ENCODE measurements at places on chromosomes 4 and X.

GRCh38 chr4:38923746-38924145, 56.1 kb downstream of the FAM114A1 start:
- H3K4me1 ChIP-seq: no peaks in the 10 kb centered on the region
- no peaks in the 10 kb centered on the region for H3K27me3 ChIP-seq
- peaks cover 90% of the 10 kb centered on the region for H3K36me3 ChIP-seq
- H3K4me3 ChIP-seq: no peak overlapping the region

DNA sequence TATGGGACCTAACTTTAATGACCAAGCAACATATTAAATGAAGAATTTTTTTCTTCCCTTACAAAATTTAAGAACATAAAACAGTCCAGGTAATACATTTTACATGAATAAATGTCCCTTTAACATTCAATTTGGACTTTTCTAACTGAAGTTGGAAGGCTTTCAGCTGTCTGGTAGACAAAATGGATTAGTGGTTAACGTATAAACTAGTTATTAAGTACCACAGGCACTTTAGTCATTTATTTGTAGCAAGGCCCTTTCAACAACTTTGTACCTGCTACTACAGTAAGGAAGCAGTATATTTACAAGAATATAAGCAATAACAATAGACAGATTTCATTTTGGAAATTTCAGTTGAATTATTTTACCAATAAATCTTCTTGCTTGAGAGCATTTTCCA, 152.5 kb upstream of the TENT5D start:
- no peak for DNase-seq
- H3K27me3 ChIP-seq: no peaks in the 10 kb centered on the region
- no peak overlapping the region for H3K27ac ChIP-seq
- H3K4me3 ChIP-seq: no peak overlapping the region
- H3K4me1 ChIP-seq: no peaks in the 10 kb centered on the region
- no peaks in the 10 kb centered on the region for H3K36me3 ChIP-seq

DNA sequence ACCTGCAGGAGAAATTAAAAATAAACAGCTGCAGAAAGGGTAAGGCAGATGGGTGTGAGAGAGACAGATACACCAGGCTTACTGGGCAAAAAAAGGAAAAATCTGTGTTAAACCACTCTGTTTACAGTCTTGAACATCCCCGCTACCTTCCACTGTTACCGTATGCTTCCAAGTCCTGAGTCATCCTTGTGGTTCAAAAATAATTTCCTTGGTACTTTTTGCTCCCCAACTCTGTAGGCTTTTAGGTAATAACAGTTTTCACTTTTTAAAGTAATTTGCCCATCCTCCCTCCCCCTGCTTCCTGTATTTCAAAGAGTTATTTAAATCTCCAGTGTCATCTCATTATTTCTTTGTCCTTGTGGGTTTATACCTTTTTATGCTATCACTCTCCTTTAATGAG, 210.1 kb upstream of the FAT4 start:
- DNase-seq: no peak
- H3K27ac ChIP-seq: no peak overlapping the region
- no peaks in the 10 kb centered on the region for H3K4me1 ChIP-seq
- H3K27me3 ChIP-seq: no peaks in the 10 kb centered on the region
- no peak overlapping the region for H3K4me3 ChIP-seq

DNA sequence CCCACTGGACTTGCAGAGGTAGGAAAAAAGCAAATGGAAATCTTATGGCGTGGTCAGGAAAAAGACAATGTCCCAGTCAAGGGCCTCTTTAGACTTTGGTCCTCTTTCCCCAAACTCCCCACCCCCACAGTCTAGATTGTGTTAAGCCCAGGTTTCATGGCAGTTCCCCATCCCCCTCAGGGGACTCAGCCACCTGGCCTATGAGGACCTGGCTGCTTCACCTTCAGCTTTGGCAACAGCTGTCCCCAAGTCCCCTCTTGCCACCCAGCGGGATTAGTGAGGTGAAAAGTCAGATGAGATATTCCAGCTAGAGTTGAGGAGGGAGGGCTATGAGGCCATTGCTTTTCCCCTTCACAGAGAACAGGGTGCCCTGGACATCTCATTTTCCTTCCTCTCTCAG, 457 bp downstream of the RIPPLY1 start:
- H3K27me3 ChIP-seq: no peaks in the 10 kb centered on the region
- H3K4me1 ChIP-seq: no peaks in the 10 kb centered on the region
- no peak overlapping the region for H3K4me3 ChIP-seq
- H3K36me3 ChIP-seq: no peaks in the 10 kb centered on the region

DNA sequence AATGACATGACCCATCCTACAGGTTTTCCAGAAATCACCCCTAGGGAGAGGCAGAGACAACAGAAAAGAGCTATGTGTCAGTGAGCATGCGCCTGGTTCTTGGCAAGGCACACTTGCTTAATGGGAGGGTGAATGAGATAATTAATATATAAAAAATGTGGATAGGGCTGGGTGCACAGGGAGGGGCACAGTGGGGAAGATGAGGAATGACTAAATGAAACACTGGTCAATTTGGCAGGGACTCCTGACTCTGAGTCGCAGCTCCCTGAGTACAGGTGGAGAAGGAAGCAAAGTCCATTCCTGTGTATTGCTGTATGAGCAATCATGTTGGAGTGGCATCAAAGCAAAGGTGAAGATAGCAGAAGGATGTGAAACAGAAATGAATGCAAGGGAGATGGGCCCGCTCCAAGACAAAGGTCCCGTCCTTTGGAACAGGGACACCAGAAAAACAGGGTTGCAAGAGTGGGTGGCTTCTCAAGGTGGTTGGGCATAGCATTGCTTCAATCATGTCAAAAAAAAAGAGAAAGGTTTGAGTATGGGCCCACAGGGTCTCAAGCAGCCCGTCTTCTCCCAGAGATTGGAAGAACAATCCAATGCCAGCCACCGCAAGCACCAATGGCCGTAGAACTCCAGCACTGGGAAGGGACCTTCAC, 278.4 kb upstream of the AGTR2 start:
- no peaks in the 10 kb centered on the region for H3K36me3 ChIP-seq
- H3K27ac ChIP-seq: peak overlapping the region; percentile 52
- no peaks in the 10 kb centered on the region for H3K27me3 ChIP-seq
- DNase-seq: no peak
- H3K4me3 ChIP-seq: peak overlapping the region; percentile 41

DNA sequence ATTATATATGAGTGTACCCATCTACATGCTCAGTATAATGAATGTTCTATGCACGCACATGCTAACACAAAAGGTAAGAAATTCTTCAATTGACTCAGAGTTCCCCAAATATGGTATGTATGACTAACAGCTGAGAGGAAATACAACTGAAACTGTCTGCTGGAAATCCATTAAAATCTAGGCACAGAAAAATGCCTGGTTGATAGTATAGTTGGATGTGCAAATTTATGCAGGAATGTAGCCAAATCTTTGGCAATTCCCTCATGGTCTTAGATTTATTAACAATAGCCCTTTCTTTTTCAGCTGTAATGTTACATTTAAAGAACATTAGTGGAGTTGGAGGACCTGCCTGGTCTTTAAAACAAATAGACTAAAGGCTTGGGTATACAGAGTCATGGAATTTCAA, 5.5 kb downstream of the CAMK2D start:
- no peak for DNase-seq
- H3K27me3 ChIP-seq: no peaks in the 10 kb centered on the region
- H3K4me3 ChIP-seq: no peak overlapping the region

DNA sequence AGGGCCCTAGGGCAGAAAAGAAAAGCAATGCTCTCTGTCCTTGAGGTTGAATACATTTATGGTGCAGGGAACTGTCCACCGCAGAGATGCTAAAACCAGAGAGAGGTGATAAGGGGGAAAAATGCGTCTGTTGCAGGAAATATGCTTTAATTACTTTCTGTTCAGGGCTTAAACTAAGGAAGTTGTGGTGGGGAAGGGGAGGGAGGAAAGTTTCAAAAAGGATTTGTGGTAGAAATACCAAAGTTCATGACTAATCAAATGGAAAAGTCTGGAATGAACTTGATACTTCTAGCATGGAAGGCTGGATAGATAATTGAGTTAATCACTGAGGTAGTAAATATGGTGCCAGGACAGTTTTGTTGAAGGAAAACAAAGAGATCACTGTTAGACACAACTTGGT, 99.0 kb downstream of the ASB9 start:
- H3K4me3 ChIP-seq: no peak overlapping the region
- H3K36me3 ChIP-seq: no peaks in the 10 kb centered on the region
- no peaks in the 10 kb centered on the region for H3K27me3 ChIP-seq
- H3K4me1 ChIP-seq: no peaks in the 10 kb centered on the region
- H3K27ac ChIP-seq: no peak overlapping the region
- no peak for DNase-seq

DNA sequence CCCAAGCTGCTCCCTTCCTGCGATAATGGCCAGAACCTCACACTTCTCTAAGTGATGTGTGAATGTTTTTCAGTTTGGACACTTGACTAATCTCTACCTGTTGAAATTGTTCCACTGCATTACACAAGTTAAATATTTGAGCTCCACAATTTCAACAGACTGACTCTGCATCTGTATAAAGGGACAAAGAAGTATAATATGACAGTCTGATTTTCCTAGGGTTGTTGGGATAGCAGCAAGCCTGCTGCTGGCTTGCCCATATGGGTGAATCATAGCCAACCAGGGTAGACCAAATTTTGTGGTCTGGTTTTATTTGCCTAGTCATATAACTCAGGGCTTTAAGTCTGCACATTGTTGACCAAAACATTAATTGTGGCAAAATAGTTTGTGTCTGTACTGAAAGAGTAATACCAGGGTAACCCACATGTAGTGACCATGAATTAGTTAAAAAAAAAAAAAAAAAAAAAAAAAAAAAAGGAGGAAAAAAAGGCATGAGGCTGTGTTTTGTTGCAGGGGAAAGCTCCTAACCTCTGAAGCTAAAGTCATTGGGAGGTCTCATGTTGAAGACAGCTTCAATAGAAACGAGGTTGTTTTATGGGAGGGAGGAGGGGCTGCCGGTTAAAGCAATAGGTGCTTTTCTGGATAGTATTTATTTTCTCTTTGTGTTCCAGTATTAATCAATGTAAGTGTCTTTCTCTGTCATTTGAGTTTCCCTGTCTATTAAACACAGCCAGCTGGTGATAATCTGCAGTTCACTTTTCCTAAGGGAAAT, 534.2 kb downstream of the RAB28 start:
- no peak for DNase-seq
- no peaks in the 10 kb centered on the region for H3K27me3 ChIP-seq
- H3K36me3 ChIP-seq: no peaks in the 10 kb centered on the region

GRCh38 chr4:3656416-3657356, 109.5 kb upstream of the ADRA2C start:
- DNase-seq: no peak
- H3K4me1 ChIP-seq: peaks cover 22% of the 10 kb centered on the region
- H3K36me3 ChIP-seq: no peaks in the 10 kb centered on the region
- H3K27me3 ChIP-seq: no peaks in the 10 kb centered on the region
- H3K27ac ChIP-seq: peak overlapping the region; percentile 66
- H3K4me3 ChIP-seq: no peak overlapping the region

- no peak for DNase-seq
- no peaks in the 10 kb centered on the region for H3K36me3 ChIP-seq
- H3K27ac ChIP-seq: no peak overlapping the region
- no peaks in the 10 kb centered on the region for H3K4me1 ChIP-seq
Observed at GRCh38 chrX:32483534-32484136, 727.7 kb downstream of the DMD start.

- no peaks in the 10 kb centered on the region for H3K4me1 ChIP-seq
- peaks cover 17% of the 10 kb centered on the region for H3K36me3 ChIP-seq
- no peak for DNase-seq
- H3K4me3 ChIP-seq: no peak overlapping the region
Observed at GRCh38 chr4:55955710-55956109, 7.0 kb downstream of the CEP135 start.

- H3K4me1 ChIP-seq: no peaks in the 10 kb centered on the region
- no peak overlapping the region for H3K27ac ChIP-seq
- no peak for DNase-seq
- no peak overlapping the region for H3K4me3 ChIP-seq
- H3K27me3 ChIP-seq: no peaks in the 10 kb centered on the region
Observed at GRCh38 chr4:100746141-100746739, 228.4 kb upstream of the EMCN start.

GRCh38 chr4:146450524-146450923, 71.2 kb downstream of the SLC10A7 start:
- H3K4me3 ChIP-seq: no peak overlapping the region
- H3K27me3 ChIP-seq: no peaks in the 10 kb centered on the region
- H3K27ac ChIP-seq: no peak overlapping the region

DNA sequence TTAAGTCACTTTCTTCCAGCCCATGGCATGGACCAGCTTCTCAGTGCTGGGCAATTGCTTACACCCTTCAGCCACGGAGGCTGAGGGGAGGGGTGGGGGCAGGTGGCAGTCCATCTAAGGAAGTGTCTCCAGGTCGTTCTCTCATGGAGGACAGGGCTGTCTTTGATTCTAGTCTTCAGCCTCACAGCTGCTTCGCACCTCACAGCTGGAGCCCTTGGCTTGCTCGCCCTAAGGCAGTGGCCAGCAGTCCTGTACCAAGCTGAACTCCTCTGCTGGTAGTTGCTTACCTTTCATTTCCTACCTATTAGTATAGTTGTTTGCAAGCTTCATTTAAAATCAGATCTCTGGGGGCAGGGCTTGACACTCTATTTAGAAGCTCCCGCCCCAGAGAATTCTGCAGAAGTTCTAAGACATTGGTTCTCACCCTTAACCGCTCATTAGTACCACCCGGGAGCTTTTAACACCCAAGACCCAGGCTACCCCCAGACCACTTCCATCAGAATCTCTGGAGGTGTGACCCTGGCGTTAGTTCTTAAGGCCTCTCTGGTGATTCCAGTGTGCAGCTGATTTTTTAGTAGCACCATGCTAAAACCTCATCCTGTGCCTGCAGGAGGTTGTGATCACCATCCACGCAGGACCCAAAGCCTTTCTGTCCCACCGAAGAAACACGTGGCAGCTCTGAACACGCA, 386.8 kb downstream of the UNC5C start:
- H3K4me3 ChIP-seq: no peak overlapping the region
- H3K27ac ChIP-seq: no peak overlapping the region
- H3K4me1 ChIP-seq: no peaks in the 10 kb centered on the region

DNA sequence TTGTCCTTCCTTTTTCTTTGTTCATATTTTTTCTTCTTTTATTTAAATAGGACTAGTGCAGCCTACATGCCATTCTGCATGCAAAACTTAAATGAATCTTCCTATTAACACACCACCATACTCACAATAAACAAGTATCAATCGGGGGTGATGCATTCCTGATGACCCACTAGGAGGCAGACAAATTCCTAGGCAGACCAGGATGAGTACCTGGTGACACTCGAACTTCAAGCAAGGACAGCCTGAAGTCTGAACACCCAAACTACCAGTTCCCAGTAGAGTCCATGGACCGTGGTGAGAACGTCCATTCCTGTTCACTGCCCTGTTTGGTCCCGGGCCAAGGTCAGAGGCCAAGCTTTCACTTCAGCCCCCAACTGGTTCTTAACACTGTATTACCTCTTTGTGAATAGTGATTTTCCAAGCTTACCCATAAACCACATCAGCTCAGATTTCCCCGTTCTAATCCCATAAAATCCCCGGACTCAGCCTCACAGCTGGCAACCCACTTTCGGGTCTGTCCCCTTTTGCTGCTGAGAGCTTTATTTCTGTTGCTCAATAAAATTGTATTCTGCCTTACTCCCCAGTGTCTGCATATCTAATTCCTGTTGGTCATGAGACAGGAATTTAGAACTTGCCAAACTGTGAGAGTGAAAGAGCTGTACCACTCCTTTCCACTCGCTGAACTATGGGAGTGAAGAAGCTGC, 1286.6 kb downstream of the FSTL5 start:
- no peak for DNase-seq
- no peaks in the 10 kb centered on the region for H3K27me3 ChIP-seq
- H3K27ac ChIP-seq: no peak overlapping the region

All from ascending aorta (tissue), 2 donors.